Upper lobe of left lung (tissue), 6 donors: ENCODE measurements at places on chromosomes 1 and 21.

DNA sequence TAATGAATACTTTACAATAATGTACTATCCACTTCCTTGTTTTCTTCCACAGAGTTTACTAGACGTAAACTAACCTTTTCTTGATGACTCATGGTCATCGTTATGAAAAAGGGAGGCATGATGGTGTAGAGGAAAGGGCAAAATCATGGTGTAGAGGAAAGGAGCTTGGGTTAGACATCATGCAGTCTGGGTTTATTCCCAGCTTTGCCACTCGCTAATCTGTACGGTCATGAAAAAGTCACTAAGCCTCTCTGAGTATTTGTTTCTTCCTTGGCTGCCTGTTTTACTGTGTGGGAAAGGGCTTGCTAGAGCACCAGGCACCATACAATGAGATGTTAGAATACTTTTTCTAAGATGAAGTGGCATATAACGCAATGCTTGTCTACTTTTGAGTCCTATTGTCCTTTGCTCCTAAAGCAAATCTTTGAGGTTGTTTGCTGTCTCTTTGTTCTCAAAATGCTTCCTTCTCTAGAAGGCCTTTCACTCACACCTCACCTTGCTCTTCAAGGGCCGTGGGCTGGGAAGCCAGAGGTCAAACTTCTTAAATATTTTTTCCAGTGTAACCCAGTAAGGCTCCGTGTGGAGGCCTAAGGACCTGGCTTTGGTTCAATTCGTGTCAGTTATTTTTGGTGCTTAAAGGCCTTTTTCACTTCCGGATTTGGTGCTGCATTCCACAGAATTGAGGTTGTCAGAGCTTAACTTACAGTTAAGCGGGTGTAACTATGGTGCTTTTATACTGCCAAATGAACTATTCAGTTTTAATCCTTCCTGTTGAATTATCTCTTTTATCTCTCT is 9.9 kb upstream of the ETV3 start:
- DNase-seq: no peak

DNA sequence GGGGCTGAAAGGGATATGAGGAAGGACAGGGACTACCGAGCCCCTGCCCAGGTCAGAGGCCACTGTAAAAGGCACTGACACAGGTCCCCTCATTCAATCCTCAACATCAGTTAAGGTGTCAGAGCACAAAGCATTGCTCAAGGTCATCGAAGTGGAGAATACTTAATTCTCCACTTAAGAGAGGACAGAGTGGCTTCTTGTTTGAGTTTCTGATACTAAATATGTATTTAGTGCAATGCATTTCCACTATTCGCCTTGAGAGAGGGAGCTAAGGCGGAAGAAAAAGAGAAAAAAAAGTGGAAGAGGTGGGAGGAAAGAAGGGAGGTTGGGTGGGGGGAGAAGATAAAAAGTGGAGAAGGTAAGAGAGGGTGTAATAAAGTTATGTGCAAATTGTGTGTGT is 100.1 kb upstream of the SPATA6 start:
- no peak for DNase-seq

DNA sequence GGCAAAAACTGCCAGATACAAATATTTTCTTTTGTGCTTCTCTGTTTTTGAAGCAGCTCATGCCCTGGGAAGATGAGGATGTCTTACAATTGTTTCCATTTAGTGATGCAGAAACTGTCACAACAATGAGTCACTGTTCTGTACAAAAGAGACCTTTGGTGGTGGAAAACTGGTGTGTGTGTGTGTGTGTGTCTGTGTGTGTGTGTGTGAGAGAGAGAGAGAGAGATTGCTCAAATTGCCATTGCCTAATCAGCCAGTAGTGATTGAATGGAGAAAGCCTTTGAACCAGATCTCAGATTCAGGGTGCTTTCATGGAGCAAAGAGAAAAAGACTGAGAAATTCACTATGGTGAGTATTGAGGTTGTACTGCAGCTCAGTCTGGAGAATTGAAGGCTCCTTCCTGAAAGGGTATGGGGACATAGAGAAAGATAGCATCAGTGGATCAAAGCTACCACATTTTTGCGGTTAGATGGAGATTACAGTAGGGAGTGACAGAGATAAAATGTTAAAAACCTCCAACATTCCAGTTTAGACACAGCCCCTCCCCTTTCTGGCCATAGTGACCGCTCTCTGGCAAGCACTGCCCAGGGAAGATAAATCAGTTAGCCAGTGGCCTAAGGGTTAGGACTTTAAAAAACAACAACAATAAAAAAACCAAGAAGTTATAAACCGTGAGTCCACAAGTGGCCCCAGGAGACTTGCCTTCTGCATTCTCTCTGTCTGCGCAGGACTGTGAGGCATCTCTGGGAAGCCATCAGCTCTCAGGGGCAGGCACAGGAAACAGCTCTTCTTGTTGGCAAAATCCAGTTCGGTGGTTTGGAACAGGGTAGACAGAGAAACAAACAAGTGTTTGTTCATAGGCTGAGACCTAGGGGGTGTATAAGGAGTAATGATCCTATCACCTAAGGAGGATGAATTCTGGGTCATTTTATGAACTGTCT is 406.5 kb downstream of the DUSP10 start:
- DNase-seq: no peak

DNA sequence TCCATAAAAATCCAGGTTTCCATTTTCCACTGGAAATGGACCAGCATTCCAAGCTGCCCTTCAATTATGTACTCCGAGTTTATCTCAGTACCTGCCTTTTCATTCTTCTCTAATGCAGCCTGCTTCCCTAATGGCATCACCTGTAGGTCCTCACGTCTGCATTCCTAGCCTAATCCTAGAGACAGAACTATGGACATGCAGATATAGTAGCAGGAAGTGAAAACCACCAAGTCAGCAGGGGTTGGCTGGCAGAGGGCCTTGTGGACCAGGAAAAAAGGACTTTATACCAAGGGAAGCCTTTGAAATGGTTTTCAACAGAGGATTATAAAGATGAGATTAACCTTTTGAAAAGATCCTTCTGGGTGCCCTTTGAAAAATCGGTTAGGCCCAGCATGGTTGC is 135.7 kb upstream of the L1TD1 start:
- DNase-seq: no peak

GRCh38 chr1:206828061-206828460 is 37.4 kb upstream of the IL20 start:
- DNase-seq: no peak
